ENCODE measurements at places on chromosomes 3 and 15.
A peak's percentile ranks its signal among the peaks of the same experiment; 100 is the strongest.

DNA sequence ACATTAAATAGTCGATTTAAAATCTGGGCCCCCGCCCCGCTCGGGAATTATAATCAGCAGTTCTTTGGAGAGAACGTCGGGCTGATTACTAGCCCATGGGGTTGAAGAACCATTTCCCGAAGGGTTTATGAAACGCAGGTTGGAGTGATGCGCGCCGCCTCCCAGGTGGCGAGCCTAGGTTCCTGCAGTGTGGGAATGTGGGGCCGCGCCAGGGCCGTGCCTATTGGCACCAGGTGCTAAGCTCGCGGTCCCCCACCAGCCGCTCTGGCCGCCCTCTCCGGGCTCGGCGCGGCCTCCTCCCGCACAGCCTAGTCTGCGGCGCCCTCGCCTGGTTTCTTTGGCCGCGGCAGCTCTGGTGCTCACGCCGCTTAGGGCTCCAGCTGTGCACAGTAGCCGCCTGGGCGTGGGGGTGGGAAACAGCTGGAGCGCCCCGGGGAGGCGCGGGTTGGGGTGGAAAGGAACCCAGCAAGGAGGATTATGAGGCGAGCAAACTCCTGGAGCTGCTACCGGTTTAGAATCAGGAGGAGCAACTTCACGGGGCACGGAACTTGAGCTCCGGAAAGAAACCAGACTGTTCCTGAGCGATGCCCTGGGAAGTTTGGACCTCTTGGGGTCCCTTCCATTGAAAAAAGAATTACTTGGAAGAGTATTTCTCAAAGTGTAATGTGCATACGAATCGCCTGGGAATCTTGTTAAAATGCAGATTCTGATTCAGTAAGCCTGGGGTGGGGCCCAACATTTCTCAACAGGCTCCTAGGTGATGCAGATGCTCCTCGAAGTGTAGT lies 5.6 kb upstream of the MECOM start:
- peak; percentile 93 for DNase-seq

GRCh38 chr3:18423401-18424212 lies 1.5 kb downstream of the SATB1 start:
- DNase-seq = peak; percentile 83

DNA sequence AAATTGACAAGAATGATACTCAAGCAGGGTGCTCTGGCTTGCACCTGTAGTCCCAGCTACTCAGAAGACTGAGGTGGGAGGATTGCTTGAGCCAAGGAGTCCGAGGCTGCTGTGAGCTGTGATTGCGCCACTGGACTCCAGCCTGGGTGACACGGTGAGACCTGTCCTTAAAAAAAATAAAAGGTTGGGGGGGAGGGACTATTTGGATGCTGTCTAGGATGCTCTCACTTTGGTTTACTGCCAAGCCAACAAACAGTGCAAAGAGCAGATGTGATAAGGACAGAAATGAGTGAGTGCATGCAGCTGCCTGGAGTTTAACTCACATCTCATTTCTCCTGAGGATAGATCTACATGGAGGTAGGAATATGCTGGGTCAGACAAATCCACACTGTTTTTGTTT lies 130.0 kb downstream of the FRMD4B start:
- DNase-seq = no peak

- no peak for DNase-seq
Measured at GRCh38 chr3:107689355-107689754, 166.6 kb downstream of the BBX start.

GRCh38 chr3:37675833-37676596 lies 185.7 kb upstream of the CTDSPL start:
- no peak for DNase-seq

DNA sequence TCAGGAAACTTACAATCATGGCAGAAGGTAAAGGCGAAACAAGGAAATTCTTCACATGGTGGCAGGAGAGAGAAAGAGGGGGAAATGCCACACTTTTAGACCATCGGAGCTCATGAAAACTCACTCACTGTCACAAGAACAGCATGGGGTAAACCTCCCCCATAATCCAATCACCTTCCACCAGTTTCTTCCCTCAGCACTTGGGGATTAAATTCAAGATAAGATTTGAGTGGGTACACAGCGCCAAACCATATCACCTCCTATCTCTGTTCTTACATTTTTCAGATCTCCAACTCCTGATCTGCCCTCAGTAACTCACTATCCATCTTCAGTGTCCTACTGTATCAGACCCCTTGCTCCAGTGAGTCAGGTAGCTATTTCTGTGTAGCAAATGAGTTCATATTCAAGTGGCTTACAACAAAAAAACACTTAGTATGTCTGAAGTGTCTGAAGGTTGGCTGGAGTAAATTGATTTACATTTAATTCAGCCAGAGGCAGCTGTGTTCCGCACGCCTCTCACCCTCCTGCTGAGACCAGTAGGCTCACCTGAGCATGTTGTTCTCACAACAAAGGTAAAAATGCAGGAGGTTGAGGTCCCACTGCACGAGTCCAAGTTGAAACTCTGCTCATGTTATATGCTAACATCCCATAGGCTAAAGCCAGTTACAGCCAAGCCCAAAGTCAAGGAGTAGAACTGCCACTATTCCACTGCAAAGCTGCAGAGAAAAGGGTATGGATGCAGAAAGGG lies 180.7 kb upstream of the LMCD1 start:
- DNase-seq = peak; percentile 60

DNA sequence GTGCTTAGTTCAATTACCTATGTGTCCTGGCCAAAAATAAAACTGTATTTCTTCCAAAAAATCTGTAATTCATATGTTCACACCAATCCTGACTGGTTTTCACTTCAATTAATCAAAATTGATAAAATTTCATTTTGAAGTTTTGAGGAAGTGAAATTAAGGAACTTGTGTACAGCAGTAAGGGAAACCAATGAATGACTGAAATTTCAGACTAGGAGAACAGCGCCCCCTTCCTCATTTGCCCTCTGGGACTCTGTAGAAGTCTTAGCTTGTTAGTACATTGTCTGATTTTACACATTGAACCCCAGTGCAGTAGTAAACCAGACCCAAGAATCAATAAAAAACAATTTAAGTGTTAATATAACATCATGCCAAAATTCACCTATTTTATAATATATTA lies 495.3 kb upstream of the AGTR1 start:
- DNase-seq = peak; percentile 66

DNA sequence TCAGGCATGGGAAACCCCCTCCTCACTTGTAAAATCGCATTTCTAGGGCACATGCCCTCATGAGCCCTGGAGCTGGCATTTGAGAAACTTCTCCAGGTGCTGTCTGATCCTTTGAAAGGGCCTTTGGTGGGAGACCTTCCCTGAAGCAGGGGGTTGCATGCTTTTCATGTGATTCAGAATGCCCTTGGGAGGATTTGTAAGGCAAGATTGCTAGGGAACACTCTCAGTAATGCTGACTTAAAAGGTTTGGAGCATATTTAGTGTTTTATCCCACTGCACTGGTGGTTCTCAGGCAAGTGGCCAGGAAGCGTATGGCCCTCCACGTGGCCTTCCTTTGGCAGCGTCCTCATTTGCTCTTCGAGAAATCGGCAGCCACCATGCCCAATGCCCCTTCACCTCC lies 164.1 kb downstream of the ARRDC4 start:
- no peak for DNase-seq

DNA sequence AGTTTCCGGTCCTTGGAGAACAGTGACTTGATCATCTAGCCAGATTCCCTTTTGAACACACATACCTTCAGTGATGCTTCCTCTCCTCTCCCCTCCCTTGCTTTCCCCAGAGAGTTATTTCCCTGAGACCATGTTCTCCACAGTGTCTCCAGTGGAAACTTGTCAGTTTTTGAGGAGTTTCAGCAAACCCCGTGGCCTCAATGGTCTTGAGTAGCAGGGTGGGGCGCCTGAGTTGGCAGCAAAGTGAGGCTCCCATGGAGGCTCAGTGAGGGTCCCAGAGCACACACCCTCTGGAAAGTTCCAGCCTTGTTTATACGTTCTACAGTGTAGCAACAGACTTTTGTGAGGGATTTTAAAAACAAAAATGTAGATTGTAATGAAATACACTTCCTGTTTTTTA lies 135.1 kb downstream of the LRRC28 start:
- DNase-seq = no peak

- no peak for DNase-seq
Measured at GRCh38 chr3:131551761-131552160, 49.0 kb upstream of the MRPL3 start.

DNA sequence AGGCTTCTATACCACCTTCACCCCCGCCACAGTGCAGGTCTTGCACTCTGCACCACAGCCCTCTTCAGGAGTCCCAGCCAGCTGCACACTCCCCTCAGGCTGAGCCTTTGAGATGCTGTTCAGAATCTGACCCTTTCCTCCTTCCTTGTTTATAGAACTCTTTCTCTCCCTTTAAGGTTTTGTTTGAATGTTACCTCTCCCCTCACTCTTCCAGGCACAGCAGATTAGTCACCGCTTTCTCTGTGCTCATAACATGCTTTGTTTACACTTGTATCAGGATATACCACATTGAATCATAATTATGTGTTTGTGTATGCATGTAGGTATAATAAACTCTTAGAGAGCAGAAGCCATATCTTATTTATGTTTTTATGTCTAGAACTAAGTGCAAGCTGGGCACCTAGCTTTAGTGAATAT lies 168.4 kb upstream of the BCL6 start:
- DNase-seq = no peak

DNA sequence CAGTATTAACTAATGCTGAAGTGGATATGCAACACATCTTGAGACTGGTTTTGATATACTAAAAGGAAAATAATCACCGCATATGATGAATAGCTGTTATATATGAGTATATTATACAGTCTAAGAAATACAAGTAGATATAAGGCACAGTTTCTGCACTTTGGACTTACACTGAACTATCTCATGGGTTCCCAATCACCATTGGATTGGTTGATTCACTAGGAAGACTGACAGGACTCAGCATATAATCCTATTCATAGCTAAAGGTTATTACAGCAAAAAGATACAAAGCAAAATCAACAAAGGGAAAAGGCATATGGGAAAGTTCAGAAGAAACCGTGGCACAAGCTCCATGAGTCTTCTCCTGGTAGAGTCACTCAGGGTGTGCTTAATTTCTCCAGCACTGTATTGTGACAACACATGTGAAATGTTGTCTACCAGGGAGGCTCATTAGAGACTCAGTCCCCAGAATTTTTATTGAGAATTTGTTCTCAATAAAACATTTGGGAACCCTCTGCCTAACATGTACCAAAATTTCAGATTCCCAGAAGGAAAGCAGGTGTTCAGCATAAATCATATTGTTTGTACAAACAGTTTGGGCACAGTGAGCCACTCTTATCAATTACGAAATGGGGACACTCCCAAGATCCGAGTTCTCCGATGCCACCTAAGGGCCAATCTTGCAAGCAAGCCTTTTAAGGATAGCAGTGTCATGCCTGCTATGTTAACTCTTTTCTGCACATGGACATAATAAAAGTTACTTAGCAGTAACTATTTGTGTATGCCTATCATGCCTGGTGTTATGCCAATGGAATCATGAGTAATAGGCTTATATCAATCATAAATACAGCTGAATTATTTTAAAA lies 26.8 kb downstream of the CMC1 start:
- DNase-seq = no peak

GRCh38 chr3:159760046-159760445 lies 228.6 kb upstream of the IL12A start:
- no peak for DNase-seq

DNA sequence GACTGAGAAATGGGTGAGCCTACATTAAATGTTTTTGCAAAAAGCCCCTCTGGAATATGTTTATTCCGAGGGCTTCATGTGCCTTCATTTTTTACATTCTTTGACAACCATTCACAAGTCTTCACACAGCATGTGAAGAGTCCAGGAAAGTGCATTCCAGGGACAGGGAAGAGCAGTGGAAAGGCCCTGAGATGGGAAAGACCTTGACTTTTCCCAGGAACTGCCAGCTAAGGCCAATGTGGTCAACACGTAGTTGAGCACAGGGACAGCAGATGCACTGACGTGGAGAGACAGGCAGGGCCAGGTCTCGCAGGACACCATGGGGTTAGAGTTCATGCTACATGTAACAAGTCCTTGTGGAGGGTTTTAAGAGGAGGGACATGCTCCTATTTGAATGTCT lies 21.7 kb downstream of the SSR3 start:
- DNase-seq = no peak

DNA sequence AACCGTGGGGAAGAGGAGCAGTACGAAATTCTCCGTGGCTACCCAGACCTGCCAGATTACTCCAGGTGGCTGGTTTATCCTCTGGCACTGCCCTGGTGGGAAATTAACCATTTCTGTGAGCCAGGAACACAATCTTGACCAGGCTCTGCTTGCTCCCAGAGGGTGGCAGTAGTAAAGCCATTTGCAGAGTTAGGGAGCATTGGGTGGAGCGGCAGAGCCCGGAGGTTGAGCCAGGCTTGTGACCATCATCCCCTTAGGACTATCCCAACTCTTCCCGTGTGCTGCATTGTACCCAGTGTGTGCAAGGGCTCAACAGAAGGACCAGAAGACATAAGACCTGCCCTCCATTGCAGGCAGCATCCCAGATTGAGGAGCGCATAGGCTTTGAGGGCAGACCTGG lies 5.3 kb downstream of the KNG1 start:
- DNase-seq = peak; percentile 82

DNA sequence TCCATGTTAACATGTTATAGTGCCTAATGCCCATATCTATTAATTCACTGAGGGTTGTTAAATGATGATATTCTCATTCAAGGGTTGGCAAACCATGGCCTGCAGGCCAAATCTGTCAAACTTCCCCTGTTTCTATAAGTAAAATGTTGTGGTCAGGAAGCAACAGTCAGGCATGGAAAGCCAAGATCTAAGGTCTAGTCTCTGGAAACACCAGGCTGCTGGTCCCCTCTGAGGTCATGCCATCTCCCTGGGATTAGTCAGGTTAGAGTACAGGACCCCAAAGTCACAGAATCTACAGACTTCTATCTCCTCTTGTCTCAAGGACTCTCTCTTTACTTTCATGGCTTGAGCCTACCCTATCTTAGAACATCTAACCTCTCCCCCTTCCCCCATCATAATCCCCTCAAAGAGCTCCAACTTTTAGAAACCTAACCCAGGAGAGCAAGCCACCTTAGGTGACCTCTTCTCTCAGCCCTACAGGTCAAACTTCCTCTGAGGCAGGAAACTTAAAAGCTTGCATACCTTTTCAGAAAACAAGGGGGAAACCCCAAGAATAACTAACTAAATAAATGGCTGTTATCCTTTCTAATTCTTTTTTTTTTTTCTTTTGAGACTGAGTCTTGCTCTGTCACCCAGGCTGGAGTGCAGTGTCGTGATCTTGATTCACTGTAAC lies 15.3 kb upstream of the HERC1 start:
- DNase-seq = no peak

- DNase-seq = no peak
Measured at GRCh38 chr15:38876621-38877020, 312.0 kb upstream of the RASGRP1 start.

DNA sequence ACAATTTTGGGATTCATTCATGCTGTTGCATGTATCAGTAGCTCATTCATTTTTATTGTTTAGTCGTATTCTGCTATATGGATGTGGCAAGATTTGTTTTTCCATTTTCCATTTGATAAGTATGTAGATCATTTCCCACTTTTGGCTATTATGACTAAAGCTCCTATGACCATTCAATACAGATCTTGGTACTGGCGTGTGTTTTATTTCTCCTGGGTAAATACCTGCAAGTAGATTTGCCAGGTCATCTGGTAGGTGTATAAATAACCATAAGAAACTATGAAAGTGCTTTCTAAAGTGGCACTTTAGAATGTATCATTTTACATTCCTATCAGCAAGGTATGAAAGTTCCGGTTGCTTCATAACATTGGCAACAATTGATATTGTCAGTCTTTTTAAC lies 124.6 kb downstream of the TNIK start:
- DNase-seq = no peak

Data from endodermal cell (in vitro differentiated cells).